ENCODE measurements at places on chromosomes 3 and 15.

DNA sequence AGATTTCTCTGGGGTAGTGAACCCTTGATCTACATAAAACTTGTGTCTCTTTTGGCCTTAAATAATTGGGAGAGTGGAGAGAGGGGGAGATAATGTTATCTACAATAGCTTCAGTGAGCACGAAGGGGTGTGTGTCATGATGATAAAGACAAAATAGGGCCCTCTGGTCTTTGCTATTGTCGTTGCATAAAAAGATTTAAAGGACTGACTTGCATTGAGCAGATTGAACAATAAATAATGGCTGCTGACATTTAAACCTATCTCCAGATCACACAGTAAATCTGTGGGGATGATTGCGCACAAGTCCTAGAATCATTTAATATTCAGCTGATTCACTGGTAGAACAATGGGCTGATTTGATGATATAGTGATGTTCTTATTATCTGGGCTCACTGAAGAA lies 71.3 kb upstream of the GAP43 start:
- no peak for DNase-seq

DNA sequence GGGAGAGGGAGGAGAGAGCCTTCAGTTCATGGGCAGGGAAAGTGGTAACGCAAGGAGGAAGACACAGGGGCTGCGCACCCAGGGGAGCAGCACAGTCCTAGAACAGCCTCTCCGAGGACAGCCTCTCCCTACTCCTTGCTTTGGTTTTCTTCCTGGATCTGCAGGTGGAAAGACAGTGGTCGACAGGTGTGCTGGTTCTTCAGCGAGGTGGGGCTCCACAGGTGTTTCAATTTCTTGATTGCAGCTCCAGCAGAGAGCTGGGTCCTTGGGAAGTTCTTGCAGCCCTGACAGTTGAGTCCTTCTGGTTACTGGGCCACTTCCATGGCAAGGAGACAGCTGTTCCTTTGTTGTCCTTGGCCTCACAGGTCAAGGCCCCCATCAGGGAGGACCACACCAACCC lies 220.7 kb upstream of the NR2F2 start:
- no peak for DNase-seq

GRCh38 chr15:99433026-99433756 lies 132.6 kb upstream of the MEF2A start:
- no peak for DNase-seq

GRCh38 chr3:78918361-78919020 lies 849.3 kb downstream of the ROBO1 start:
- DNase-seq, result no peak

- peak; percentile 86 for DNase-seq
These were observed at the start of gene PPP1R2 for GRCh38 chr3:195542698-195543499. PPP1R2 (minus strand) TSS chr3:195543325; CDS start chr3:195543025, 300 bp downstream.

DNA sequence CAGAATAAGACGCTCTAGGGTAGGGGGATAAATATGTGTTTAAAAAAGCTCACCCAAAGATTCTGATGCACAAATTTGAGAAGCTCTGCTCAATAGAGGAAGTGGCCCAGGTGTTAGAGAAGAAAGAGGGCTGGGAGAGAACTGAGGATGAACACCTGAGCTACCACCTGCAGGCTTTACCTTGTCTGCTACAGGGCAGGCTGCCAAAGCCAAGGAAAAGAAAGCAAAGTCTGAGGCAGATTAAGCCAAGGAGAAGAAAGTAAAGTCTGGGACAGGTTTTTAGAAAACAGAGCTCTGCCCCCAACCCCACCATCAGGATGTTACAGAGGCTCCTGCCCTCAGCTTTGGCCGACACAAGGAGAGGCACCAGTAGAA lies 92.9 kb downstream of the THRB start:
- DNase-seq, result no peak

DNA sequence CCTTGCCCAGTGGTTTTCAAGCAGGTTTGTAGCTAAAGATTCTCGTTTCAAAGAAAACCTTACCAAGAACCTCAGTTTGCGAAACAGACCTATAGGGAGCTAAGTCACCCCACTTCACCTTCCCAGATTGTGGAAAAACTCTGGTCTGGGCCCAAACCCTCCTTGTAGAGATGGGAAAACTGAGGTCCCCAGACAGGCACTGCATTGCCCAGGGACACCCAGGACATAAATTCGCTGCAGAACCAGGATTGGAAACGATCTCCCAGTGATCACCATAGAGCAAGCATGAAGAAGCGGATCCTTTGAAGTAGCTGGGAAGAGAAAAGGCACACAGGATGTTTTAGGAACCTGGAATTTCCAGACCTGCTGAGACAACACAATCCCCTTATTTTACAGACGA lies 85.6 kb upstream of the PIAS1 start:
- DNase-seq, result no peak

GRCh38 chr15:60784483-60785254 lies 305.7 kb upstream of the ICE2 start:
- no peak for DNase-seq

- DNase-seq, result no peak
These were observed 30.4 kb upstream of the ALDH1A3 start for GRCh38 chr15:100849021-100849854.

DNA sequence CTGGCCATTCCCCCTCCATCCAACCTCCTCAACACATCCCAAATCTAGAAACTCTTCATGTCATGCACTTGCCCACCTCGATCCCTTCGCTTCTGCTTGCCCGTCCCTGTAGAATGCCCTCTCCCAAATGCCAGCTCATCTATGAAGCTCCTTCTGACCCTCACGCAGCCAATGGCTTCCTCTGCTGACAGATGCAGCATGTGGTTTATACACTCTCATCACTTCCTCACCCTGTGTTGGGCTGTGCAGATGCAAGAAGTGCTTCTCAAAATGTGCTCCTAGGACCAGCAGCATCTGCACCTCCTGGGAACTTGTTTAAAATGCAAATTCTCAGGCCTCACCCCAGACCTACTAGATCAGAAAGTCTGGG lies 51.7 kb downstream of the SEMA5B start:
- no peak for DNase-seq

GRCh38 chr3:187679638-187680396 lies 9.6 kb upstream of the SST start:
- peak; percentile 62 for DNase-seq

GRCh38 chr15:93779341-93779740 lies 452.0 kb upstream of the MCTP2 start:
- no peak for DNase-seq

GRCh38 chr3:152706991-152707713 lies 127.8 kb upstream of the P2RY1 start:
- no peak for DNase-seq

GRCh38 chr3:188687389-188687788 lies 484.4 kb upstream of the TPRG1 start:
- no peak for DNase-seq

Data from left renal cortex interstitium (tissue), 4 donors.